ENCODE measurements at places on chromosomes 2 and 18.

- DNase-seq = no peak
Observed at GRCh38 chr2:232349946-232350635, 28.5 kb upstream of the ALPP start.

DNA sequence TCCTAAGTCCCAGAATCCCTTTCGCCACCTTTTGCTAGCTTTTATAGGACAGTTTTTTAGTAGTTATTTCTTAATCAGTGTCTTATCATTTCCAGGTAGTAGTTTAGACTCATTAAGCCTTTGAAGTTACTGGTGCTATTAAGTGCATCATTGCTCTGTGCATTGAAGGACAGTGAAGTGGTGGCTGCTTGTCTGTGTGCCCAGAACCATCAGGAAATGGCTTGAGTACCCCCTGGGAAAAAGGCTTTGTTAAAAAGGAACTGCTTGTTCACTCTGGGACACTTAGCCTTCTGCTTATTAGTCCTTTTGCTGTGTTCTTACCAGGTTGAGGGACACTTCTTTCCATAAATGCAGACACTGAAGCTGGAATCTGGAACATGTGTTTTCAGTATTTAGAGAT lies 30.0 kb downstream of the DTNA start:
- no peak for DNase-seq

DNA sequence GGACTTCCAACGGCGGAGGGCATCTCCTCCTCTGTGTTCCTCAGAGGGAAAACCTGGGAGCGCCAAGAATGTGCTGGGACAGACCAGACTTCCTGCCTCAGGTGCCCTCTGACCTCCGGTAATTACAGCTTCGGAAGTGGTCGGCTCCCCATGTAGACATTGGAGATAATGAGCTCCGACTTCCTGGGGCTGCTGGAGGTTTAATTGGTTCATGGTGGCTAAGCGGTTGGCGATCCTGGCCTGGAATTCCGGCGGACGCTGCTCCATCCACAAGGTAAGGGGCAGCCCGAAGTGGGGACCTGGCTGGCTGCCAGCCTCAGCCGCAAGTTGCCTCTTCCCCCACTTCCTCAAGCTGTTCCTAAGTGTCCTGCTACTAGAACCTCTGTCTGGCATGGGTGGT lies 83.2 kb upstream of the EPC2 start:
- DNase-seq = no peak

- peak; percentile 74 for DNase-seq
Observed at GRCh38 chr2:8328217-8328616, 353.6 kb upstream of the ID2 start.

DNA sequence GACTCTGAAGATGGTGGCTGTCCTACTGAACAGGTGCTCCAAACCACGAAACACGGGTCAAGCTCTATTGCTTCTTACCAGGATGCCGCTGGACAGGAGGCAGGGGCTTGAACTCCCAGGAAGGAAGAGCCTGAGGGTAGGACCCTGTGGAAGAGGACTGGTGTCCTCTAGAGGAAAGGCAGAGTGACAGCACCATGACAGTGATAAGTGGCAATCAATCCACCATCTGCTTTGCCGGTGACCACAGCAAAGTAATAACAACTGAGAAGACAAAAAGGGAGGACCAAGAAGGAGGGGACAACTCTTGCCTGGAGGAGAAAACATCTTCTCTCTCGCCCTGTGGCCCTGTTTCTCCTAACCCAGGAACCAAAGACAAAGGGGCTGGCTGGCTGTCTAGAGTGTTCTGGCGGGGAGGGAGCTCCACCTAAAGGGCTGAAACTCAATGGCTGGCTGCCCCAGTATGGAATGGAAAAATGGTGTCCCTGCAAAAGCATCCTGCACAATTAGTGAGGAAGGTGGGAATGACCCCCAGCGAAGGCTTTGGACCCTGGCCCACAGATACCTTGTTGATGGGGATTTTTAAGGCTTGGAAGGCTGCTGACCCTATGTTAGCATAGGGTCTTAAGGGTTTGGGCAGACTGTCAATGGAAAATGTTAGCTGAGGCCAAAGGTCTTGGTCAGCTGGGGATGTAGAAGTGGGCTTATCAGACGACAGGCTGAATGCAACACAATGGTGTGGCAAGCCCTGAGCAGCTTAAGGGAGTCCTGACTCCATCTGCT lies 35.4 kb downstream of the PROC start:
- DNase-seq = peak; percentile 6

GRCh38 chr18:30634249-30634648 lies 408.3 kb downstream of the DSC3 start:
- DNase-seq = no peak

- no peak for DNase-seq
Observed at GRCh38 chr2:134917888-134918525, 615 bp upstream of the CCNT2 start.

DNA sequence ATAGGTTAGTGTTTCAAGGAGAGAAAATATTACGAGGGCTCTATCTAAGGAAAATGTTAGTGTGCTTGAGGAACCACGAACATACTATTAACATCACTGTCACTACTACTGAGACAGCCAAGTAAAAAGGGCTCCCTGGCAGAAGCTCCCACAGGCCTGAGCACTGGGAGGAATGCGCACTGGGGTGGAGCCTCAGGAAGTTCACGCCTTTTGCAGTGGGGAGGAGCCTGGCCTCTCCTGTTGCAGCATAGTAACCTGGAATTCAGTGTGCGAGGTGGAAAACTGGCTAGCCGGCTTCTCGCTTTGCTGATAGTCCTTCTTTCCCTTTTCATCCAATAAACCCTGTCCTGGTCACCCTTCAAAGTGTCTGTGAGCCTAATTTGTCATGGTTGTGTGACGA lies 250.3 kb downstream of the ERBB4 start:
- DNase-seq = no peak

DNA sequence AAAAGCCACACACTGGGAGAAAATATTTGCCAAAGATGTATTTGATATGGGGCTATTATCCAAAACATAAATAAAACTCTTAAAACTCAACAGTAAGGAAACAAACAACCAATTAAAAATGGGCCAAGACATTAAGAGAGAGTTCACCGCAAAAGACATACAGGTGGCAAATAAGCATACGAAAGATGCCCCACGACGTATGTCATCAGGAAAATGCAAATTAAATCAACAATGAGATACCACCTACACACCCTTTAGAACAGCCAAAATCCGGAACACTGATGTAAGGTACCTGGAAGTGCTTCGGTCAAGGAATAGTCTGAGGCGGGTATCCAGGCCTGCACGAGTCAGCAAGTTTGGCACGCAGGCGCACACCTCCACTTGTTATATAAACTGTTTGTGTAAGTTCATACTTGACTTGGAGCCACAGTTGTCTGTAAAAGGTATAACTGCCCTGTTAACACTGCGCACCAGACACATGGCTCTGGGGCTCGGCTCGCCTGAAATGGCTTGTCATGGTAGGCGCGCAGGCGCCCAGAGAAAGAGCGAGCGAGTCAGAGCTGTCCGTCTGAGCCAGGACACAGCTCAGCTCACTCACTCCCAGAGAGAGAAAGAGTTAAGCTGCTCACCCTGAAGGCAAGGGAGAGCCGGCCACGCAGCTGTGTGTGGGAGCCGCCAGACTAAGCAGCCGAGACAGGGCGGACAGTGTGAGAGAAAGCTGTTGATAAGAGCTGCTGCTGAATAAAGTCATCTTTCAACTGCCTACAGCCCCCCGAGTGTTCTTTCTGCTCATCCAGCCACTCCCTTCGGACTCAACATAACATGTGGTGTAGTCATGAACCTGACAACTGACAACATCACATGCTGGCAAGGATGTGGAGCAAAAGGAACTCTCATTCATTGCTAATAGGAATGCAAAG lies 87.3 kb downstream of the HNRNPLL start:
- DNase-seq = no peak

- no peak for DNase-seq
Observed at GRCh38 chr18:434410-434809, 66.1 kb downstream of the COLEC12 start.

GRCh38 chr18:64436111-64436510 lies 287.2 kb upstream of the LINC00305 start:
- DNase-seq = no peak

DNA sequence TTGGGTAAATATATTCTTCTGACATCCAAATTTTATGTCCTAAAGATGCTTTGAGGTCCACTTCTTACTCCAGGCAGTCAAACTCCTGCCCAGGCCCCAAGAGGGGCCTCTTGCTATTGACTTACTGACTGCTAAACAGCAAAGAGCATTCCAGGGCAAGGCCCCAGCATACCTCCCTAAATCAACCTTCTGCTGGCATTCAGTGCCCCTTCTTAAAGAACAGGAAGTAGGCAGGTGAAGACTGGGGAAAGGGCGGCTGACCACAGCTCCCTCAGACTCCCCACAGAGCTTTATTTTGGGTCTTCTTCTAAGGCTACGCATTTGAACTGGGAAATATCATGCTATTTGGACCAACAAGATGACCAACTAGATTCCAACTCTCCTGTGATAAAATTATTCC lies 68.9 kb downstream of the USP40 start:
- no peak for DNase-seq

DNA sequence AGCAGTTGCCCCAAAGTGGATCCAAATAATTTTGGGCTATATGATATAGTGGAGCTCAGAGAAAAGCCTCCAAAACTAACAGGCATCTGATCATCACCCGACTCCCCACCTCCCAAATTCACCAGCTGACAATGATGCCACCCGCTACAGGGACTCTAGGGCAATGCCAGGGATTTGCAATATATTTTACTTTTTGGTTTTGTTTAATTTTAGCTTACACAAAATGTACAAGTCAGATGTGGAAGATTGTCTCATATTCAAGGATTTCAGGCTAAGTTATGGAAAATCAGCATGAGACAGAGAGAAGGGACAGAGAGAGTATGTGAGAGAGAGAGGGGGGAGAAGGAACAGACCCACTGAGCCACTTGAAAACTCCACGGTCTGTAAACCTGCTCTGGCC lies 187.4 kb downstream of the TMEM247 start:
- no peak for DNase-seq

DNA sequence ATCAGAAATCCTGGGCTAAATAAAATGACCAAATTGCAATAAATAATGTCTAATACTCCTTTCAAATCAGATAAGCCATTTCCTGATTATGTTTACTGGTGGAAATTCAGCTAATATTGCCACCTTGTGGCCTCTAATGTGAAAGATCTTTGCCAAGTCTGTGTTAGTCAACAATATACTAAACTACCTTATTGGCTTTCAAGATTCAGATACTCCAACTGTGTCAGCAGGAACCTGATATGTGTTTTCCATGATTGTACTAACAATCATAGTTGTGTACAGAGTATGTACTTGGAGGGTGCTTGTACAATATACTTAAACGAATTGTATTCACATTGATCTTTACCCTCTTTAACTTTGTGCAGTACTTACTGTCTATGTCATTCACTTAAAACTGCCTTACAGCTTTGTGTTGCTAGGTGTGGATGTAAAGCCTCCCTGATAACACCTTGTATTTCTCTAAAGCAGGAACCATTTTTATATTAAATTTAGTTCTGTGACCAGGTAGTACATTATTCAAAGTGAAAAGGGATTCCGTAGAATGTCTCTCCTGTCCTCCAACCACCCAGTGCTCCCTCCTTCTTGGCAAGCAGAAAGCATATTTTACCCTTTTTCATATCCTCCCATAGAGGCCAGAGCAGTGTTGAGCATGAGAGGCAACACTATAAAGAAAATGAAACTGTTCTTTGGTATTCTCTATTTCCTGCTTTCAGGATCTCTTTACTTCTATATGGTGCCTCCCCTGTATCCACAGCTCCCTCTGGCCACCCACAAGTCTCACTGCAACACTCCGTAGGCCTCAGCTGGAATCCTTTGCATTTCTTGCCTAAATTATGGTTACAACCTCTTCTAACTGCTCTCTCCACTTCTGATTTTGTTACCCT lies 75.2 kb upstream of the C2orf15 start:
- peak; percentile 42 for DNase-seq
